ENCODE measurements at places on chromosomes 7 and 10. TPM values are rescaled to one million over a fixed set of nuclear protein-coding genes. Genes with fewer than 3 reads are reported as not detected.

SHTN1 gene
- 6.3 TPM for total RNA-seq

SCART1 gene
- 0.47 TPM for total RNA-seq

VIPR2 gene
- 0.68 TPM for total RNA-seq

CHAT gene
- not detected for total RNA-seq

POLR1F gene
- total RNA-seq = 61.5 TPM

LRRC17 gene
- 20.2 TPM for total RNA-seq

TMEM139 gene
- 0.62 TPM for total RNA-seq

ABCA13 gene
- total RNA-seq = 0.29 TPM

MRLN gene
- not detected for total RNA-seq

DNAH11 gene
- total RNA-seq = 53.6 TPM

BMPER gene
- 0.08 TPM for total RNA-seq

SLC13A1 gene
- total RNA-seq = not detected

FOXI2 gene
- not detected for total RNA-seq

HOXA11 gene
- total RNA-seq = 0.52 TPM

IL15RA gene
- 14.4 TPM for total RNA-seq

ZFYVE27 gene
- total RNA-seq = 13.1 TPM

PTPN20 gene
- total RNA-seq = not detected

PVRIG gene
- total RNA-seq = not detected

ATP6V0E2 gene
- total RNA-seq = 21.6 TPM

RELN gene
- not detected for total RNA-seq

NCF1 gene
- not detected for total RNA-seq

KLF14 gene
- 0.64 TPM for total RNA-seq

C10orf105 gene
- total RNA-seq = not detected

RADIL gene
- total RNA-seq = 1.4 TPM

ENTPD1 gene
- total RNA-seq = 0.12 TPM

NKX6-2 gene
- total RNA-seq = not detected

CALHM1 gene
- total RNA-seq = not detected

CCM2 gene
- 78.6 TPM for total RNA-seq

SPDYE2 gene
- not detected for total RNA-seq

ZNF467 gene
- total RNA-seq = 1.1 TPM

NEUROG3 gene
- 0.14 TPM for total RNA-seq

ADAM12 gene
- total RNA-seq = 1.3 TPM

LOXL4 gene
- 0.27 TPM for total RNA-seq

RAB19 gene
- not detected for total RNA-seq

C7orf33 gene
- total RNA-seq = not detected

LEP gene
- total RNA-seq = not detected

FKBP6 gene
- not detected for total RNA-seq

NDUFB2 gene
- total RNA-seq = 605 TPM

GPR37 gene
- total RNA-seq = 0.95 TPM

HMX2 gene
- total RNA-seq = not detected

Measured in H4 (cell line).